ENCODE measurements at places on chromosomes 1 and 21.

- DNase-seq = peak; percentile 21
Measured at GRCh38 chr1:225881081-225881958, 860 bp downstream of the TMEM63A start.

- no peak for DNase-seq
Measured at GRCh38 chr1:208686592-208686991, 442.4 kb upstream of the PLXNA2 start.

GRCh38 chr1:173868266-173869020, at the start of gene ZBTB37:
TSS of gene ZBTB37 (plus strand) at chr1:173868380. CDS start at chr1:173870226, 1,846 bp downstream.
- DNase-seq = peak; percentile 25

- DNase-seq = no peak
Measured at GRCh38 chr1:109501644-109502363, 7.7 kb downstream of the AMIGO1 start.

DNA sequence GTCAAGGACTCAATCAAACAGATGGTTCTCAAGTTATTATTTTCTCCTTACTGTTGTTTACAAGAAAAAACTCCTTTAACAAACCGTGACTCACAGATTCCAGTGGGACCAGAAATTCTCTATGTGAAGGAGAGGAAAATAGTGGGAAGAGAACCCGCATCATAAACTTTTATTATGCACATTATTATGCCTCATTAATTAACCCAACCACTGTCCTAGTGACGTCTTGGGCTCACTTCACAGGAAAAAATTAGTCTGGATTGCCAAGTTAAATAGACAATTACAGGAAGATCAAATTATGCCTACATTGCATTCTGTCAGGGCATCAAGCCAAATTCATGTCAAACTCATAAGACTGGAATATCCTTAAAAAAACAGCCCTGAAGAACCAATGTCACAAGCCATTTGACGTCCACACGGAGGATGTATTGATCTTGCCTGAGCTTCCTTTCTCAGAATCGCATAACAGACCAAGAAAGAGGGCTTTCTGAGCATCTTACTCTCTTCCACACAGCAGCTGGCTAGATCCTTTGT, 347.8 kb downstream of the DUSP10 start:
- DNase-seq = peak; percentile 30
